Suppressor macrophage treated with lipopolysaccharide for 1 hour (primary cell): ENCODE measurements at places on chromosomes 12 and 14.

- DNase-seq: peak; percentile 24
Observed at GRCh38 chr12:108759924-108760323, 28.6 kb upstream of the CORO1C start.

- DNase-seq: no peak
Observed at GRCh38 chr12:47268501-47269454, 189.0 kb upstream of the AMIGO2 start.

DNA sequence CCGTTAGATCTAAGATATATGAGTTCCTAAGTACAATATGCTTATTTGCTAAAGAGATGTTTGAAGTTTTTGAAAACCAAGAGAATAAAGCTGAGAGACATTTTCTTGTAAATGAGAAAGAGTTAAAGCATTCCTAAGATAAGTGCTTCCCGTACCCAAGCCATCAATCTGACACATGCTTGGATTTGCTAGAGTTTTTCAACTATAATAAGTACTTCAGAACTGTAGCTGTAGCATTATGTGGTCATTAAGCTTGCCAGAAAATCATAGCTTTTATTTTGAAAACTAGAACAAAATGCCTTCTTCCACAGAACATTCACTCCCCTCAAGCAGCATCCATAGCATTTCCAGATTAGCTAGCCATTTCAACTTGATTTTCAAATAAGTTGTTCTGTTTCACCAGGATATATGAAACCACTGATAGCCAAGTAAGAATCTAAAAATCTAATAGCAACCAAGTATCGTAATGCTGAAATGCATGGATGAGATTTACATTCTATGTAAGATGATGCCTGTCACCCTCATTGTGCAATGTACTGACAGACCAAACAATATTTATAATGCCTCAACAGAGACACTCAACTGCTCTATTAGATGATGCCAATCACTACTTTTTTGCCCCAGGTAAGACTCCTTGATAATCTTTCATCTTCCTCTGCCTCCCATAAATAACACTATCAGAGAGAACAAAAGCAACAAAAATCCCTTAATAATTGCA lies 8.0 kb downstream of the SNW1 start:
- no peak for DNase-seq

DNA sequence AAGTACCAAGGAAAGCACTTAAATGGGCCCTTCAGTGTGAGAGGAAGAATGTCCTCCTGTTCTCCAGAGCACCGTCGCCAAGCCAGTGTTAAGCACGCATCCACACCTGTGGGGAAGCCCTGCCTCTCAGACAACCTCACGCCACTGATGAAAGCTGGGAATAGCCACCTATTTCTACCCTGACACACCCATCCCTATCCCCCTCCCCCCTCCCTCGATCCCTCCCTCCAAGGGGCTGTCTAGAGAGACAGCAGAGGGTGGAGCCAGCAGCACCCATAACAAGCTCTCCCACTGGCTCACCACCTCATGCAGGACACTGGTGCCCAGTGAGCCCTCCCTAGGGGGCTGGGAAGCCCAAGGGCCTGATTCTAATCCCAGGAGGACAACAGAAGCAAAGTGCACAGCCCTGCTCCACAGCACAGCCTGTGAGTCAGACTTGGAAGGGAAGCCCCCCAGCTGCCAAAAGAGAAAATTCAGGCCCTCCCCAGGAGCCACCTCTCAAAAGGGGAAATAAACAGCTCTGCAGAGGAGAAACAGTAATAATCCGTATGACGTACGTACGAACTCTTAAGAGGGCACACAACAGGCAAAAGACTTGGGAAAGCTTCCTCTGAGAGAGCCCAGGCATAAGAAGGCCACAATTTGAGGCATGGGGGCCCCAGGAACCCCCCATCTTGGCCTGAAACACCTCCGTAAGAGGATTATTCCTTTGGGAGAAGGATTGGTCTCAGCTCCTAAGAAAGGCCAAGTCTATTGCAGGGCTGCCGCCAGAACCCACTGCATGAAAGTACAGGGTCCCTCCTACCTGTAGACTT lies 7.8 kb downstream of the PITPNM2 start:
- peak; percentile 77 for DNase-seq

DNA sequence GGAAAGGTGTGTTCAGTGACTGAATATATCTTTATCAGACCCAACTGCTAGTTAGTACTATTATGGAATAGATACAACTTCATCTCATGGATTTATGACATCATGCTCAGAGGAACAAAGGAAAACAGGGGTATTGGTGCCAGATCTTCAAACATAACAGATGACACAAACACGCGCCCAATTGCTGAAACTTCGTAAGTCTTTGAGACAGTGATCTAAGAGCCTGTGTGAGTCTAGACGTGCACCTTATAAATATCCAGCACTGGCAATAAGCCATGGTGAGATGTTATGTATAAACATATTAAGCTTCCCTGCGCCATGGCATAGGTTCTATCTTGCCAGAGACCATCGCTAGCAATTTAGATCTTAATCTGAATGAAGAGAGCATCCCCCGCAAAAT lies 42.2 kb upstream of the NR2C1 start:
- DNase-seq: no peak

- peak; percentile 48 for DNase-seq
Observed at GRCh38 chr12:107843351-107844311, 69.1 kb downstream of the ASCL4 start.

DNA sequence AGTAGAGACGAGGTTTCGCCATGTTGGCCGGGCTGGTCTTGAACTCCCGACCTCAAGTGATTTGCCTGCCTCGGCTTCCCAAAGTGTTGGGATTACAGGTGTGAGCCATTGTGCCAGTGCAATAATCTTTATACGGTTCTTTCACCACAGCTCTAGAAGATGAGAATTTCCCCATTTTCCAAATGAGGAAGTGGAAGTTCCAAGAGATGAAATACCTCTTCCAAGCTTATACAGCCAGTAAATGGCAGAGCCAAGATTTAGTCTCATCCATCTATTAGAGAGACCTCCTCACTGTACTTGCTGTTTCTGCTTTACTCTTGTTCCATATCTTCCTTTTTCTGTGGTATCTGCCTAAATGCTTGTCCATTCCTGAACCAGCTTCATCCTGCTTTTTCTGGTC lies 3.1 kb upstream of the LMNTD1 start:
- DNase-seq: peak; percentile 43

DNA sequence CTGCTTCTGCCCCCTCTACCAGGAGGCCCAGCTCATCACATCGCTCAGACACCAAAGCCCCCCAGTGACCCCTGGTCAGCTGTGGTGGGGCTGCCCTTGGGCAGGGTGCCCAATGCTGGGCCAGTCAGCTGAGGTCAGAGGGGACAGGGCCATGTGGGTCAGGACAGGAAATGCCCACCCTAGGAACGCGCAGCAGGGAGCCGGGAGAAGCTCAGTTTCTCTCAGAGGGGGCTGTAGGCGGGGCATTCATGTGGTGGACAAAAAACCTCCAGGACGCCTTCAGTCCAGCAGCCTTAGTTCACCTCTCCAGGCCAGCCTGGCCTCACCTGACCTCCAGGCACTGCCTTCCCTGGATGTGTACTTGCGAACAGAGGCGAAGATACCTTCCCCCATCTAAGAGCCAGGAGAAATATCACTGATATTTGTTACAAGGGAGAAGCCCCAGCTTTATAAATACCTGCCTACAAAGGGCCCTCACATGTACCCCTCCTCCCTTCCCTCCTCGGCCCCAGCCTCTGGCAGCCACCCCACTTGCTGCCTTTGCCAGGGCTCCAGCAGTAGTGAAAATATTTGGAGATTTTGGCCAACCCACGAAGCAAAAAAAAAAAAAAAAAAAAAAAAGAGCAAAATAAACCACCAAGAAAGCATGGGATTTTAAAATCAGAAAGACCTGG lies 41.9 kb upstream of the PLEKHG6 start:
- no peak for DNase-seq

GRCh38 chr12:9634969-9635754 lies 27.4 kb upstream of the KLRB1 start:
- DNase-seq: peak; percentile 48

DNA sequence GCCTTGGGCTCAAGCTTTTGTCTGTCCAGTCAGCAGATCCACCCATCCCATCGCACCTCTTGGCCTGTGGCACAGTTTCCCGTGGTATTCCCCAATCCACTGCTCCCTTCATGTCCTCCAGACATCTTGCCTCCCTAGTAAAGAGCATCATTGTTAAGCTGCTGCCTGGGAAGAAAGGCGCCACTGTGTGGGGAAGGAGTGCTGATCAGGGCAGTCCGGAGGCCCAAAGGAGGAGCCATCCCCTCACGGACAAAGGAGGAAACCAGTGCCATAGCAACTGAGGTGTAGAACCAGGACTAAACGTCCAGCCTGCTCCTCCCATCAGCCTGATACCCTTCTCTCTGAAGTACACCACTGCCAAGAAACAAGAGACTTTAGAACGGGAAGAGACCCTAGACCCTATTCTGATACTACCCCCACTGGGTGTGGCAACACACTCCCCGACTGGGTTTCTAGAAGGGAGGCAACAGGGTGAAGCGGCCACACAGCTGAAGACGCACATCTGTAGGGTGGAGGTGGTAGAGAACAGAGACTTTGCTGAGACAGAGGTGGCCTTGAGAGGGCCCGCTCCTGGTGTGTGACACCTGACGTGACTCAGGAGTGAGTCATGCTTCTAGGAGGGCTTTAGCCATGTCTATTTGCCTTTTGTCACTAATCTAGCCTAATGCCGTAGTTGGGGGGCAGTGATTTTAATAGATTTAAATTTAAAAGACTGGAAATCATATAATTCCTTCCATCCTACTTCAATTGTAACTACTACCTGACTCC lies 185.0 kb downstream of the DPF3 start:
- DNase-seq: no peak

GRCh38 chr12:21172079-21172478 lies 41.1 kb downstream of the SLCO1B1 start:
- DNase-seq: no peak

- DNase-seq: peak; percentile 40
Observed at GRCh38 chr14:68359837-68360552, 432.9 kb downstream of the ZFP36L1 start.

GRCh38 chr12:1047898-1048660 lies 57.1 kb downstream of the ERC1 start:
- peak; percentile 84 for DNase-seq

GRCh38 chr14:73742520-73743238 lies 28.5 kb upstream of the PNMA1 start:
- DNase-seq: peak; percentile 23

GRCh38 chr14:34081101-34081575 lies 130.3 kb upstream of the EGLN3 start:
- no peak for DNase-seq

DNA sequence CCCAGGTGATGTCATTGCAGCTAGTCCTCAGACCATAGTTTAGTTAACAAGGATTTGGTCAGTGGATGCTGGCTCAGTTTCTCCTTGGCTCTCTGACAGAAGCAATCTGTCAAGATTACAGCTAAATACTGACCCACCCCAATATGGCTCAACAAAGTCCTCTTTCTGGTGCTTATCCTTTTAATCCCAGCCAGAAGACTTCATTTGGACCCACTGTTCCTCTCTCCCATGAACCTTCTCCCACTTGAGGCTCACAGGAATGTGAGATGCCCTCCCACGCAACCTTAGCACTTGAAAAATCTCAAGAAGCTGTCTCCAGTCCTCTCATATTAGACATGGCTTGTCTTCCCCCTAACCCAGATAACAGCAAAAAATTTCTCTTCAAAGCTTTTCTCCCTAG lies 47.7 kb downstream of the C12orf50 start:
- DNase-seq: no peak

DNA sequence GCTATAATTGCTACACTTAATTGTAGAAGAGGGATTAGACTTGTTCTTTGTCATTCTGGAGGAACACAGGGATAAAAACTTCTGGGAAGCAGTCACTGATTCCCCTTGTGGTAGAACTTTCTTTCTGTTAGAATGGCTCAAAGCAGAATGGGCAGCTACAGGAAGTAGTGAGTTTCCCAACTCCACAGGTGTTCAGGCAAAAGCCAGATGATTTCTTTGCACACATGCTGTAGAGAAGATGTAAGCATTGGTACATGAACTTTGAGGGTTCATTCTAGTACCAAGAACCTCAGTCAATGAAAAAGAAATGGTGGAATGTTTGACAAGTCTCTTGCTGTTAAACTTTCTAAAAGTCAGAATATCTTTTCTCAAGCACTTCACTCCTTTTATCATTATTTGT lies 4.3 kb downstream of the NDUFA9 start:
- DNase-seq: no peak
